Fibroblast of villous mesenchyme (primary cell): ENCODE measurements at places on chromosomes 5 and 9. TPM values are rescaled to one million over a fixed set of nuclear protein-coding genes. Genes with fewer than 3 reads are reported as not detected.
A peak's percentile ranks its signal among the peaks of the same experiment; 100 is the strongest.

- DNase-seq, result no peak
These were observed 522.3 kb upstream of the ST8SIA4 start for GRCh38 chr5:101425339-101425859.

DNA sequence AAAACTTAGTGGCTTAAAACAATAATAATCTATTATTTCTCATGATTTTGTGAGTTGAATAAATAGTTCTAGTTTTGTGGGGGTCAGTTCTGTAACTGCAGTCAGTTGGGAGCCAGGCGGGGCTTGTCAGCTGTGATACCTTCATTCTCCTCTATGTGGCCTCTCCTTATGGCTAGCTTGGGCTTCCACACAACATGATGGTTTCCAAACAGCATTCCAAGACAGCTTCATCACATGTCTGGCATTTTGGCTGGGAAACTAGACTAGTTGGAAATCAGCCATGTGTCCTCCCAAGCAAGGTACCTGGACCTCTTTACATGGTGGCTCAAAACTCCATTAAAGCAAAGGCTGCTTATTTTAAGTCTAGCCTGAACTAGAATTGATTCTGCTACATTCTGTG, 61.4 kb upstream of the RANBP3L start:
- peak; percentile 63 for DNase-seq

The NSMF gene
- 22.0 and 22.9 TPM in 2 replicates for total RNA-seq

GRCh38 chr5:123527190-123527589, 15.2 kb downstream of the CSNK1G3 start:
- no peak for DNase-seq

DNA sequence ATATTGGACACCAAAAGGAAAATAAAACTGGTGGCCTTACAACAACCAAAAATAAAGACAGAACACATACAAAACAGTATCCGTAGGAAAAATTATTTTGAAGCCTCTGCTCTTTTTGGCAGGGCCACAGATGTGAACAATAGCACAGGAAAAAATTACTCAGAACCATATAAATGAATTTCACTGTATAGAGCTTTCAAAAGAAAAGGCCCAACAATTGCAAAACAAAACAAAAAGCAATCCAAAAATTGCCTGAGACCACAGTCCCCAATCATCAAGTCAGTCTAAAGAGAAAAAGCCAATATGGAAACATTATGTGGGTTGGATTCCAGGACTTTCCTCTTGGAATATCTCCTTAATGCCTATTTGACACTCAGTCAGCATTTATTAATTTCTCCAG, 243.8 kb downstream of the CEMIP2 start:
- no peak for DNase-seq

The PTBP3 gene
- 30.3 and 57.0 TPM in 2 replicates for total RNA-seq

- DNase-seq, result peak; percentile 95
These were observed 2.0 kb downstream of the PDLIM7 start for GRCh38 chr5:177495243-177496060.

DNA sequence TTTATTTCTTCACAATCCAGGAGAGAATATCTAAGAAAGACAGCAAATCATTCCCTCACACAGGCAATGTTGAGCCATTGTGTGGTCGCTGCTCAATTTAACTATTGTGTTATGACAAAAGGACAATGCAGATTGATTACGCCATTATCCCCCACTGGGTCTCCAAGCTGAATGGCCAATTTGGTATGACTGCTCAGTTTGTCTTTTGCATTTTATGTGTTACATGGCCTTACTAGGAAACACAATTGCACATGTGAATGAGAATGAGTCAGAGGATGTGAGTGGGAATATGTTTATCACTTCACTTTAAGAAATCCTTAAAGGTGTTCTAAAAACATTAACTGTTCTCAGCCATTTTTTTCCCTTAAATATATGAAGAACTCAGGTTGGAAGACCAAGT, 108.3 kb downstream of the FAM174A start:
- peak; percentile 21 for DNase-seq

GRCh38 chr9:122122903-122123632, 30.0 kb upstream of the TTLL11 start:
- peak; percentile 68 for DNase-seq

- DNase-seq, result no peak
These were observed 48.2 kb downstream of the RXRA start for GRCh38 chr9:134374301-134375010.

The LRRC8A gene
- total RNA-seq, result 53.5 and 62.2 TPM in 2 replicates

The INSL4 gene
- not detected in 2 replicates for total RNA-seq

DNA sequence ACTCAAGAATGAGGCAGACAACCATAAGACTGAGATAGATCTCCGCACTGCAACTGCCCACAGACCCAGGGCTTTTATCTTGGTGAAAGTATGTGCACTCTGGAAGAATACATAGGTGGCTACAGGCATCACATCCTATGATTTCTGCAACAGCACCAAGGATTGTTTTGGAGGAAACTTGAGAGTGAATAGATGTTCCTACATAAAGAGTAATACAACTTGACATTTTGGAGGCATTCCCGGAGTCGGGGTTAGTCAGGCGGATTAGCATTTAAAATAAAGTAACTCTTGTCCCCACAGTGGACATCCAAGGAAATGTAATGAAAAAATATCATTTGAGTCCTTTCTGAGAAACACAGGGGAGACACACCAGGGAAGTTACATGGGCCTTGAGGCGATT, 26.7 kb downstream of the TMEM174 start:
- DNase-seq, result no peak

DNA sequence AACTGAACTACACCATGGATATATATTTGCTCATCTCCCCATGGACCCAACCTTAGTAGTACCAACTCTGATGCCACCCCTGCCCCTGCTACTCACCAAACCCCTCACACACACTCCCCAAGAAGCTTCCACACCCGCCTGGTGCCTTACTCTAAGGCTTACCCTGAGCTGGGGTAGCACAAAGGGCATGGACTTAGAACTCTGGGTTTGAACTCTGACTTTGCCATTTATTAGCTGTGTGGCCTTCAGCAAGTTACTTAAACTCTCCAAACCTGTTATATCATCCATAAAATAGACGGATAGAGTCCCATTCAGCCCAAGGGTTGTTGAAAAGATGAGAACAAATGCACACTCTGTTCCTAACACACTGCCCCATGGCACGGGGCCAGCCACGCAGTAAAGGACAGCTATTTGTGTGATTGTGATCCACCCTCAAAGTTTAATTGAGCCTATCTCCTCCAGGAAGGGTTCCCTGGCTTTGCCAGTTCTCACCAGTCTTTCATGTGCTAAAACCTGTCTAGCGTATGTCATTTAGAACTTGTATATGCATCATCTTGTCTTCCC, 111.0 kb downstream of the KLHL3 start:
- no peak for DNase-seq

The KIF20A gene
- total RNA-seq, result 30.6 and 60.0 TPM in 2 replicates

DNA sequence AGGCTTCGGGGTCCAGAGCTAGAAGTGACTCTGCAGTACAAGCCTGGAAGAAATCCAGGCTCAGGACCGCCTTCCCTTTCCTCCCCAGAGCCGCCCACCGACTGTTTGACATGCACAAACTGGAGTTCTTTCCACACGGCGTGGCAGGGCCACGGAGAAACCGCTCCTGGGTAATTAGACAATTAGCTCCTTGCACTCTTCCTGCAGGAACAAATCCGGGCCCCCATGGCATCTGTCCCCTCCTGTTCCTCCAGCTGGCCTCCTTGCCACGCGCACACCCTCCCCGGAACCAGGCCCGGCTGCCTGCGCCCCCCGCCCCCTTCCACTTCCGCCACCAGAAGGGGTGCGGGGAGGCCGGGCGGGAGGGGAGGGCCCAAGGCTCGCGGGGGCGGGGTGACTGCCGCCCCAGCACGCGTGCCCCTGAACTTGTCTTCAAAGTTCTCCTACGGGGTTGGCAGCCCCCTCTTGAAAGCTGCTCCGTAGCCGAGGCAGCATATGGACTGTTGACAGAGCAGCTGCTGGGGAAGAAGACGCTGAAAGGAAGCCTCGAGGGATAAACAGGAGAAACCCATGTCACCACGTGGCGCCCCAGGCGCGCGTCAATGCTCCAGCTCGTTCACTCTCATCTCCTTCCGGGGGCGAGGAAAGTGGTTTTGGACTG, 74.3 kb downstream of the SEC61B start:
- peak; percentile 18 for DNase-seq

GRCh38 chr5:134439210-134439654, 27.6 kb upstream of the CDKN2AIPNL start:
- DNase-seq, result peak; percentile 92

The AFAP1L1 gene
- 10.8 and 11.9 TPM in 2 replicates for total RNA-seq

- DNase-seq, result peak; percentile 24
These were observed 241.4 kb downstream of the ARHGAP26 start for GRCh38 chr5:143011585-143011984.
